ENCODE measurements at places on chromosomes 7 and 10.

DNA sequence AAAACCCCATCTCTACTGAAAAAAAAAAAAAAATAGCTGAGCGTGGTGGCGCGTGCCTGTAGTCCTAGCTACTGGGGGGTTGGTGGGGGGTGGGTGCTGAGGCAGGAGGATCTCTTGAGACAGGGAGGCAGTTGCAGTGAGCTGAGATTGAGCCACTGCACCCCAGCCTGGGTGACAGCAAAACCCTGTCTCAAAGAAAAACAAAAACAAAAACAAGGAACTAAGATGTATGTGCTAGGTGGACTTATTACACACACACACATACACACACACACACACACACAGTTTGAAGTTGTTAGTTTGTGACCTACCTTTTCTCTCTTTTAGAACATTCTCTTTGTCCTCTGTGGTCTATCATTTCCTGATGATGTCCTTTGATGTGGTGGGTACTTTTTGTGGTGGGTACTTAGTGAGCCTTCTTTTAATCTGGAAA, 53.5 kb downstream of the EXOC6 start:
- DNase-seq: no peak

DNA sequence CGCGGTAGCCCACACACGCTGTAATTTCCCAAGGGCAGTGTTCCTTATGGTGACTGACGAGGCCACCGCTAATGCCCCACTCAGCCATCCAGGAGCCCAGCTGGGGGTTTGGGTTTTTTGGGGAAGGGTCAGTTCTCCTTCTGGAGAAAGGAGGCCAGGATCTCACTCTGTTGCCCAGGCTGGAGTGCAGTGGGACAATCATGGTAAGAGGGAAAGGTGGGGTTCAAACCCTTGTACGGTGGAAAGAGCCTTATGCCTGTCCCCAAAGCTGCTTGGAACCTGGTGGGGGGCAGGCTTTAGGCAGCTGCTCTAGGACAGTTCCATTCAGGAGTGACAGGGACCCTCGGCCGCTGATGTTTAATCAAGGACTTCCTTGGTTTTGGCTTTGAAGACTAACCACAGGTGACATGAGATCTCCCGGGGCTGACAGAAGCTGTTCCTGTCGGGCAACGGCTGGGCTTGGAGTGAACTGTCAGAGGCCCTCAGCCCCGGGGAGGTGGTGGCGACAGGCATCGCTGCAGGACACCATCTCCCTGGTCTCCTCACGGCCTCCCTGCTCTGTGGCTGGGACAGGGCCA, 84.5 kb downstream of the CARD11 start:
- peak; percentile 6 for DNase-seq

DNA sequence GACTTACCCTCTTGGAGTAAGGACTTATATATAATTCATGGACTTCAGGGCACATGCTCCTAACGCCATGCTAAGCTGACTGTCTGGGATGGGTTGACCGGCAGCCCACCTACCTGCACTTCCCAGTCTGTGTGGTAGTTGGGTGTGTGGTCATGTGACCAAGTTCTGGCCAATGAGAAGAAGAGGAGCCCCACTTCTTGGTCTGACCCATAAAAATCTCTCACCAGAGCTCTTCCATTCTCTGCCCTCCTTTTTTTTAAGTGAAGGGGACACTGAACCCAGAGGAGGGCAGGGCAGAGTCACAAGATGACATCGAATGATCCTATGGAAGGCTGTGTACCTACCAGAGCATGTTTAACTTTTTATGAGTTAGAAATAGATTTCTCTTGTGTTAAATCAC, 370.1 kb downstream of the FRMD4A start:
- no peak for DNase-seq

GRCh38 chr7:117791877-117792780, 81.1 kb downstream of the CTTNBP2 start:
- peak; percentile 84 for DNase-seq

- no peak for DNase-seq
Measured at GRCh38 chr10:101130984-101131961, at the start of gene TLX1. Gene TLX1, plus strand, starts transcription at chr10:101131300. Its CDS starts 242 bp downstream, at chr10:101131542.

DNA sequence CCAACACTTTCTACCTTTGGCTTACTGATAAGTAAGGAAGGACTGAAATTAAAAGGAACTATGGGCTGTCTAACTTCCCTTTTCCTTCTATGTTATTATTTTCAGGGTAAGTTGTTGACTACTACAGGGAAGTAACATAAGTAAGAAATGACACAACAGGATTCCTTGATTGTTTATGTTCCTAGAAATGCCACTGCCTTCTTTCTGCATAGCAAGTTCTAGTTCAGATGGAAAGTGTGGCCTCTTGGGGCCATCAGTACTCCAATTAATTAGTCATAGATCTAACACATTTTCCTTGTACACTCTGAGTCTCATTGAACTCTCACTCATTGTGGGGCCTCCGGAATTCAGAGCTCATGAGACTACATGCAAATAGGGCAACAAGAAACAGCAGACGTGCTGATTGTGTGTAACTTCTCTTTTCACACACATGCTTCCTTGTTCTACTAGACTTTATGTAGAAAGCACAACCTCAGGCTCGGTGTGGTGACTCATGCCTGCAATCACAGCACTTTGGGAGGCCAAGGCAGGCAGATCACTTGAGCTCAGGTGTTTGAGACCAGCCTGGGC, 35.3 kb upstream of the HIBADH start:
- DNase-seq: peak; percentile 88

- no peak for DNase-seq
Measured at GRCh38 chr7:77202481-77202976, 2.9 kb upstream of the FGL2 start.

DNA sequence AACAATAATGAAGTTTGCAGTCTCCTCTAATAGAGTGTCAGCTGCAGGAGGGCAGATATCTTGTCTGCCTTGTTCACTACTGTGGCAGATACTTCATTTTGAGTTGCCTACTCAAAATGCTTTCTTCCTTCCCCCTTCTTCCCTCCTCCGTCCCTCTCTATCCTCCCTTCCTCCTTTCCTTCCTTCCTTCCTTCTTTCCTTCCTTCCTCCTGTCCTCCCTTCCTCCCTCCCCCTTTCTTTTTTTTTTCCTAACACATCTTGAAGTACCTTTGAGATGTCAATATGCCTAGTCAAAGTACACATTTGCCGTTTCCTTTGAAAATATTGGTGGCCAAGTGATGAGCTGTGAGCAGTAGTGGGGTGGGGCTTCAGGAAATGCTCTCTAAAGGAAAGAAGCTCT, 18.7 kb upstream of the ST7 start:
- no peak for DNase-seq

DNA sequence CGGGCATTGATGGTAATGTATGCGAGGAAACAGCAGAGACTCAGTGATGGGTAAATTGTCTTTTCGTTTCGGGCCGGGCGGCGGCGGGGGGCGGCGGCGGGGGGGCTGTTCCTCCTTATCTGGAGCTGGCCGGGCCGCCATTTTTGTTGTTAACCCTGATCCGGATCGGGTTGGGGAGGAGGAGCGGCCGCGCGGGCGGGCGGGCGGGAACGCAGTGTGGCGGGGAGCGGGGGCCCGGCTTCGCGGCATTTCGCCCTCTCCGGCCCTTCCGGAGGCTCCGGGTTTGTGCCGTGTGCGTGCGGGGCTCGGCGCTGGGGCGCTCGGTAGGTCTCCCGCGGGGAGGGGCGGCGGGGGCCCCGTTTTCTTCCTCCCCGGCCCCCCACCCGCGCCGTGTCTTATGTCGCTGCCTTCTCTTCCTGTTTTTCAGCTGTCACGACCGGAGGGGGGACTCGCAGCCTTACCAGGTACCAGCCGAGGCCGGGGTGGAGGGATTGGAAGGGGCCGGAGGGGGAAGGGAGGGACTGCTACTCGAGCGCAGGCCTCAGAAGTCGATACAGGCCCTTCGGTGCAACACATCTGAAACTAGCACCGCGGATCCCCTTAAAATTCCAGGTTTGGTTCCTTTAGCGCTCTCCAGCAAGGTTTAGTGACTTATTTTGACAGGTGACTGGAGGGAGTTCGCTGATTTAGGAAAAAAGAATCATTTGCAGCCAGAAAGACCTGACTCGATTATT, 820 bp downstream of the WAC start:
- DNase-seq: peak; percentile 5
